ENCODE measurements at places on chromosomes 11 and 22.

DNA sequence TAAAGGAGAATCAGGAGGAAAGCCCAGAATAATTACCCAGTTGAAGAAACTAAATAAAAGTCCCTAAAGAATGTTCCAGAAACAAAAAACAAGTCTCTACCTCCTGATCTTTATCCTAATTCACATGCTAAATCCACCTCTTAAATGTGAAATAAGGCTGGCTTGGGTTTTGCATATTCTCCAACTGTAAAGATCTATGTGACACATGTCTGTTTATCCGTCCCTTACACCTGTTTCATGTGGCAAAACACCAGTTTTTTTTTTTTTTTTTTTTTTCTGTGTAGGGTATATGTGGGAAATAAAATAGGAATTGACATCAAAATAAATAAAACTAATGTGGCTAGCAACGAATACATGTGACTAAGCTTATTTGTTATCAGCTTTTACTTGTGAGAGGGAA, 70.5 kb downstream of the NARS2 start:
- DNase-seq: no peak

GRCh38 chr11:2655016-2655719, 44.6 kb downstream of the KCNQ1OT1 start:
- no peak for DNase-seq

- DNase-seq: no peak
Measured at GRCh38 chr11:75858613-75859012, 43.6 kb downstream of the UVRAG start.

DNA sequence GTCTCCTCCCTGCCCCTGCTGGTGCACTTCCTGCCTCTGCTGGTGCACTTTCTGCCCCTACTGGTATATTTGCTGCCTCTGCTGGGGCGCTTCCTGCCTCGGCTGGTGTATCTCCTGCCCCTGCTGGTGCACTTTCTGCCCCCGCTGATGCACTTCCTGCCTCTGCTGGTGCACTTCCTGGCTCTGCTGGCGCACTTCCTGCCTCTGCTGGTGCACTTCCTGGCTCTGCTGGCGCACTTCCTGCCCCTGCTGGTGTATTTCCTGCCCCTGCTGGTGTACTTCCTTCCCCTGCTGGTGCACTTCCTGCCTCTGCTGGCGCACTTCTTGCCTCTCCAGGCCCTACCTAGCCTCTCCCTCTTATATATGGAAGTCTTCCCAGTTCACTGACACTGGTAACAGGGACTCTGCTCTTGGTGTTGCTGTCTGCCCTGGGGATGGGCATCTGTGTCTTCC, 10.1 kb downstream of the MTFP1 start:
- DNase-seq: no peak

DNA sequence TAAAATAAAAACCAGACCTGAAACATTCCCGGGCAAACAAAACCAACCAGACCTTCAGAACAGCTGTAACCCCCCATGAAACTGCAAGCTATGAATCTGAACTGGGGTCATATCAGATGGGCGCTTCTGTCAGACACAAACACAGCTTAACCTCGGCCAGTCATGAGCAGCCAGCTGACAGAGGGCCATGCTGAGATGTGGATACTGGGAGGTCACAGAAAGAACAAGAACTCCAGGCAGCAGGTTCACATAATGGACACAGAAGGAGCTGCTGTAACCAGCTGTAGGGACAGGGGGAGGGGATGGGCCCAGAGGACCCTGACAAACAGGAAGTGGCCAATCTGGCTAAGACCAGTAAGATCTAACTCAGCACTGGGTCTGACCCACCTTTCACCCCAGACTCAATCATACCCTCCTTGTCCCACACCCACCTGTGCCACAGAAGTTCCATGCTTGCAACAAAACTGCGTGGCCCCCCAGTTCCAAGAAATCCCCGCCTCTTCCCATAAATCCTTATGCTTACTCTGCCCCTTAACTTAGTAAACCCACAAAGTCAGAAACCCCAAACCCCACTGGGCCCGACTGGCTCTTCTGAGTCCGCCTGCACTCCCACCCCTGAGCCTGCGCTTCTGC, 4.0 kb downstream of the APOL4 start:
- DNase-seq: no peak

DNA sequence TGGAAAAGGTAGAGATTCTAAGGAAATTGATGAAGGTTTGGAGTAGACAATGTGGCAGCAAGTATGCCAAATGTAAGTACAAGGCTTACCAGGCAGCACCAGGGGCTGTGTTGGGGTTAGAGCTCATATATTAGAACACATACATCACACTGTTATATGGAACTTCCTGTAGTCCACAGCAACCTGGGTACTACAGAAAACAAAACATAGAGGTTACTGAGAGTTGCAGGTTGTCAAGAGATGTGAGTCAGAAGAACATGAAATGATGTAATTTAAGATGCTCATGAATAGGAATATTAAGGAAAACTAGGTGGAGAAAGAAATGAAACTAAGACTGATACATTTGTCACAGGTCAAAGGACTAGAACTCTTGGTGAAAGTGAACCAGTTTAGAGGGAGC, 22.0 kb downstream of the FAT3 start:
- no peak for DNase-seq

DNA sequence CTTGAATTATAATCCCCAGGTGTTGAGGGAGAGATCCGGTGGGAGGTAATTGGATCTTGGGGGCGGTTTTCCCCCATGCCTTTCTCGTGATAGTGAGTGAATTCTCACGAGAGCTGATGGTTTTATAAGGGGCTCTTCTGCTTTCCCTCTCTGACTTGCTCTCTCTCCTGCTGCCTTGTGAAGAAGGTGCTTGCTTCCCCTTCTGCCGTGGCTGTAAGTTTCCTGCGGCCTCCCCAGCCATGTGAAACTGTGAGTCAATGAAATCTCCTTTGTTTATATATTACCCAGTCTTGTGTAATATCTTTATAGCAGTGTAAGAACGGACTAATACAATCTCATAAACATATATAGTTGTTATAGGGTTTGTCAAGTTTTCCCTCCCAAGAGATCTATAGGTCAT, 32.8 kb downstream of the KCNE3 start:
- no peak for DNase-seq

- no peak for DNase-seq
Measured at GRCh38 chr11:86676010-86676409, 3.6 kb upstream of the ME3 start.

DNA sequence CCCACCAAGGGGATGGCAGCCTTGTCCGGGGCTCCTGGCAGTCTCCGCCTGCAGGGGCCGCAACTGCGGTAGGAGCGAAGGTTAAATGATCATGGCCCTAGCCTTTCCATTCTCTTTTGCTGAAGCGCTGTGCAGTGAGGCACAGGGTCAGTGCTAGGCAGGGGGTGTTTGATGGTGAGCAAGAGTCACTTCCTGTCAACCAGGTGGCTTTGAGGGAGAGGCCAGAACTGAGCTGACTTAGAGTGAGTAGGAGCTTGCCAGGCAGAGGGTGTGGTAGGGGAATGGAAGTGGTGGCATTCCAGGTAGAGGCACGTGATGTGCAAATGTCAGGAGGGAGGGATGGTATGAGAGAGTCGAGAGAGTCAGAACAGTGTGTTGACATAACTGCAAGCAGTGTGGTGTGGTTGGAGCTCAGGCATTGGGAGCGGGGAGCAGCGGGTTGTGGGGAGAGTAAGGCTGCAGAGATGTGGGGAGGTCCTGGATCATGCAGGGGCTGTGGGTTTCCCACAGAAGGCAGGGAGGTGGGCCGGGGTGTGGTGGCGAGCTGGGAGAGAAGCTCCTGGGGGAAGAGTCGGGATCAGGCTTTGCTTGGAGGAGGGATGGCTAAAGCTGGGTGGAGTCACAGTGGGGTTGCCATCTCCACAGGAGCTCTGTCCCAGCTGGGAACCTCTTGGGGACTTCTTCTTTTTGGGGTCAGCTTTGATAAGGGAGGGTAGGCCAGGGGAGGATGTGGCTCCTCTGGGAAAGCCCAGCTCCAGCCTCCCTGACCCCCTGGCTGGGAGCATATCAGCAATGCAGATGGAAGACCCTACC, 33.3 kb downstream of the AMPD3 start:
- no peak for DNase-seq

GRCh38 chr11:61516675-61517572, 8.4 kb downstream of the LRRC10B start:
- DNase-seq: no peak
